ENCODE measurements at places on chromosomes 11 and 22. TPM values are rescaled to one million over a fixed set of nuclear protein-coding genes. Genes with fewer than 3 reads are reported as not detected.
A peak's percentile ranks its signal among the peaks of the same experiment; 100 is the strongest.

GRCh38 chr22:27124351-27124966 lies 467.1 kb downstream of the MIAT start:
- DNase-seq = no peak

STIP1 gene
- 211 TPM for total RNA-seq

- DNase-seq = no peak
These were observed 581.1 kb upstream of the ARHGAP42 start for GRCh38 chr11:100105982-100106358.

FGF3 gene
- total RNA-seq = not detected

GRCh38 chr22:29797351-29797750 lies 30.2 kb downstream of the UQCR10 start:
- no peak for DNase-seq

GRCh38 chr22:32810555-32811133 lies 9.1 kb downstream of the TIMP3 start:
- no peak for DNase-seq

C11orf42 gene
- not detected for total RNA-seq

GRCh38 chr11:134818516-134818915 lies 406.5 kb upstream of the B3GAT1 start:
- no peak for DNase-seq

DNA sequence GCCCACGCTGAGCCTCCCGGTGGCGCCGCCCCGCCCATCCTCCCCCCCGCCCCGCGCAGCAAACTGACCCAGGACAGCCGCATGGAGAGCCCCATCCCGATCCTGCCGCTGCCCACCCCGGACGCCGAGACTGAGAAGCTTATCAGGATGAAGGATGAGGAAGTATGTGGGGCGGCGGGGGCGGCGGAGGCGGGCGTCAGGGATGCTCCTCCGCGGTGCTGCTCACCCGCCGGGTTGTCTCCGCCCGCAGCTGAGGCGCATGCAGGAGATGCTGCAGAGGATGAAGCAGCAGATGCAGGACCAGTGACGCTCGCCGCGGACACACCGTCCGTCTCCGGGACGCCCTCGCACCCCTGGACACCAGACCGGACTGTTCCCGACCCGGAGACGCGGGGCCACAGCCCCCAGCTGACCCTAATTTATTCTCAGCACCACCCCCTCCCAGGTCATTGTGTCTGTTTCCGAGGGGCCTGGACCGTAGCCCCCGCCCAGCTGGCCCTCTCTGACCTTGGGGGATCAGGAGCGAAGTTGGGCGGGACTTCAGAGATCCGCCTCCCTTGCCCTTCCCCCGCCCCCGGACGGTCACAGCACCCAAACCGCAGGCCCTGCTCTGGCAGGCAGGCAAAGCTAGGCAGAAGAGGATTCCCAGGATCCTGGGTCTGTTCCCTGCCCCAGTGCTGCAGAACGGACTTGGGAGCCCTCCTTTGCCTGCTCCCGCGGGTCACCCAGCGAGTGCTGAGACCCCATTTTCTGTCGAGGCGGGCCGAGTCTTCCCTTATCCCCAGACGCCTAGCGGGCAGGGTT lies 959 bp upstream of the GP1BB start:
- no peak for DNase-seq

GRCh38 chr22:37492428-37493344 lies 6.5 kb upstream of the MFNG start:
- peak; percentile 66 for DNase-seq

TMEM41B gene
- 32.2 TPM for total RNA-seq

GRCh38 chr11:93063086-93063485 lies 93.6 kb downstream of the MTNR1B start:
- DNase-seq = no peak

GRCh38 chr11:57330029-57330428 lies 5.3 kb upstream of the TNKS1BP1 start:
- no peak for DNase-seq

DNA sequence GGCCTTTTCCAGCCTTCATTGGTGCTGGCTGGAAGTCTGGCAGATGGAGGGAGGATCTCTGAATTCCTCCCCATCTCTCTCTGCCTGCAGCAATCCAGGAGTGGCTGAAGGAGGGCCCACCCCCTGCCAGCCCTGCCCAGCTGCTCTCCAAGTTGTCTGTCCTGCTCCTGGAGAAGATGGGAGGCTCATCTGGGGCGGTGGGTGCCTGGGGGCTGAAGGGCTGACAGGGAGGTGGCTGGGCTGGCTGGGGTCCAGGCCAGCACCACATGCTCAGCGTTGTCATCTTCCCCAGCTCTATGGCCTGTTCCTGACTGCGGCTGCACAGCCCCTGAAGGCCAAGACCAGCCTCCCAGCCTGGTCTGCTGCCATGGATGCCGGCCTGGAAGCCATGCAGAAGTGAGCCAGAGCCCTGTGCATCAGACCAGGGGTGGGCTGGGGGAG lies 12.2 kb downstream of the TKFC start:
- no peak for DNase-seq

DNA sequence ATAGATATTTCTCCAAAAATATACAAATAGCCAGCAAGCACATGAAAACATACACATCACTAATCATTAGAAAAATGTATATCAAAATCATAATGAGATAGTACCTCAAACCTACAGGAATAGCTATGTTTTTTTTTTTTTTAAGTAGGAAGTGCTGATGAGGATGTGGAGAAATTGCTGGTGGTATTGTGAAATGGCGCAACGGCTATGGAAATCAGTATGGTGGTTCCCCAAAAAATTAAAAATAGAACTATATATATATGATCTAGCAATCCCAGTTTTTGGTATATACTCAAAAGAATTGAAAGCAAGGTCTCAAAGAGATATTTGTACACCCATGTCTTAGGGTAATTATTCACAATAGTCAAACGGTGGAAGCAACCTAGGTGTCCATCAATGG lies 46.0 kb upstream of the HIPK3 start:
- DNase-seq = no peak

DNA sequence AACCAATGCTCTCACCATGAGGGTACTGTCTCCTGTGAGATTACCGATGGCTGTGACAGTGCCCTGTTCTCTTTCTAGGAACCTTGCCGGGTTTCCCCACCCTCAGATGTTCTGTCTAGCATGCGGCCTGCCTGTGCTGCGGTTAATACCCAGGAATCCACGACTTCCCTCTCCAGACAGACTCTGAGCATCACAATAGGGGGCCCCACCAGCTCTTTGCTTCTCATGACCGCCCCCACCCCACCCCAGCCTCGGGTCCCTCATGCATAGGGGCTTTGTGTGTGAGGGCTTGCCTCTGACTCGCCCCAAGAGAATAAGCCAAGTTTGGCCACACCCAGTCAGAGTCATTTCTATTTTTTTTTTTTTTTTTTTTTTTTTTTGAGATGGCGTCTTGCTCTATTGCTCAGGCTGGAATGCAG lies 10.3 kb downstream of the PARVG start:
- peak; percentile 22 for DNase-seq

CCDC116 gene
- total RNA-seq = 0.97 TPM

- no peak for DNase-seq
These were observed 624.8 kb upstream of the KIRREL3 start for GRCh38 chr11:127625402-127625801.

GLB1L2 gene
- total RNA-seq = 2.4 TPM

DNA sequence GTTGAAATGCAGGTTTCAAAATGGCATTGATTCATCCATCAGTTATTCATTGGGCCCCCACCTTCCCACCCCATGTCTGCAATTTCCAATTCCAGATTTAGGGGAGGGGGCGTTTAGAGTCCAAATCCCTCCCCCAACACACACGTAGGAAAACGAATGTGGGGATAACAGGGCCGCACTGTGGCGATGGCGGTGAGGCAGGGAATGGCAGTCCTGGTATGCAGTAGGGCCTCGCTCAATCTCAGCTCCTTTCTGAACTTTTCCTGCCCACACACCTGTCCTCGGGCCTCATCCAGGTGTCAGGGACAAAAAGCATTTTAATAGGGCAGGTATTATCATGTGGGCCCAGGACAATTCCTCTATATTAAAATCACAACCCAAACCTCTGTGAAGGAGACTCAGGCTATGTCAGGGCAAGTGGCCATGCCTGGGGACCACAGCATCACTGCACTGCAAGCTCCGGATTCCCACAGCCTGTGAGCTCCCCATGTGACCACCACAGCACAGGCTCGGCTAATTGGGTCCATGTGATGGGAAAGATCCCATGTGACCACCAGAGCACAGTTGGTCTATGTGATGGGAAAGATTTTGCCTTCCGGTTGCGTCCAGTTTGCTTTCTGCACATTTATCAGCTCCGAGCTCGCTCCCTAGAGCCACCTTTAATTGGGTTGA lies 44.5 kb downstream of the RTL6 start:
- DNase-seq = no peak

- peak; percentile 58 for DNase-seq
These were observed 23.4 kb downstream of the ARFGAP2 start for GRCh38 chr11:47152953-47153950.

DNA sequence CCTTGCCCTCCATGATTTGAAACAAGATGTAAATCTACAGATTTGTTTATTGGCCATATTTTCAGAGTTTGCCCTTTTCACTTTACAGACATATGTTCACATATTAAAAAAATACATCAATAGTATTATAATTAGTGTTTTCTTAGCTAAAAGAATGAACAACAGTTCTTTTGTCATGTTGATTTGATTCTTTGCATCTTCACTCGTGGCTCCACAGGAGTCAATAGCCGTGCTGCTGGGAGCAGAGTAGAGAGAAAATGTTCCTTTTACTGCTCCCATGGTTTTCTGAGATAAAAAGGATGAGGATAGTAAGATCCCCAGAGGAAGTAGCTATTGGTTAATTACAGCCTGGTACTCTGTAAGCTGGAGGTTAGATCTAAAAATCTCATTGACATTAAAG lies 151.2 kb downstream of the PGR start:
- no peak for DNase-seq

- DNase-seq = no peak
These were observed 25.7 kb upstream of the LRRC55 start for GRCh38 chr11:57155838-57156607.

CCDC73 gene
- total RNA-seq = not detected

HTR3B gene
- total RNA-seq = not detected

All from activated CD4-positive, alpha-beta T cell treated with anti-CD3 and anti-CD28 coated beads, Interleukin-2, amount 10 ng/mL, durations not matched to agents 7 days and 5 days (primary cell).